ENCODE measurements at places on chromosomes 7 and 10.

GRCh38 chr7:148698007-148698396 is 701 bp upstream of the CUL1 start:
- no peak for DNase-seq

GRCh38 chr10:34941471-34942357 is 126.6 kb upstream of the PARD3 start:
- DNase-seq: peak; percentile 29

DNA sequence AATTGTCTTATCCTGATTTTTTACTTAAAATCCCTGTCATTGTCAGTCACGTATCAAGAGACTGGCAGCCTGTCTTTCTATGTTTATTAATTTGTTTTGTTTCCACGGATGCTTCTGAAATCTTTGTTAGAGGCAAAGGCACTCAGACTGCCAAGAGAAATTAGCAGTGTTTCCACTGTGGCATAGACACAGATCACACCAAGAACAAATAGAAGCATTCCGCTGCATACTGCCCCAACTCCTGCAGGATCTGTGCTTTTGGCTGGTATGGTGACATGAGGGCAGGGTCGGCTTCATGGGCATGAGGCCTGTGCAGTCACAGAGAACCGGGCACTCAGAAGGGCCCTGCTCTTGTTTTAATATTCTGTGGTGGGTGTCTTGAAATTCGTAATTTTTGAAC is 18.4 kb downstream of the CLDN12 start:
- no peak for DNase-seq

GRCh38 chr7:78420001-78420400 is 621.4 kb downstream of the PHTF2 start:
- no peak for DNase-seq

DNA sequence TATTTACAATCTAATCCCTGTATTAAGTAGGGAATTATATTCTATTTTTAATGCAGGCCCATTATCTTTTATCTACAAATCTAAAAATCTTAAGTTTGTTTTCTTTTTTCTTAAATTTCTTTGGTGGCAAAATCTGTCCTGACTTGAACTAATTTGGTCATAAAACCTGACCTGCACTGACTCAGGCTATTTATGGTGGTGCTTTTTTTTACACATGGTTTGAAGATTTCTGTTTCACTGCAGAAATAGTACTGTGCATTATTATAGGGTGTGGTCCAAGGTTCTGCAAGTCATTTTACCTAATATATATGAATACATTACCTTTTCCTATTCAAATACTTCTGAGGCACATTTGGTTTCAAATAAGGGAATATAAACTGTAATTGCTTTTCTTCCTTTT is 137.0 kb downstream of the CD36 start:
- DNase-seq: no peak

DNA sequence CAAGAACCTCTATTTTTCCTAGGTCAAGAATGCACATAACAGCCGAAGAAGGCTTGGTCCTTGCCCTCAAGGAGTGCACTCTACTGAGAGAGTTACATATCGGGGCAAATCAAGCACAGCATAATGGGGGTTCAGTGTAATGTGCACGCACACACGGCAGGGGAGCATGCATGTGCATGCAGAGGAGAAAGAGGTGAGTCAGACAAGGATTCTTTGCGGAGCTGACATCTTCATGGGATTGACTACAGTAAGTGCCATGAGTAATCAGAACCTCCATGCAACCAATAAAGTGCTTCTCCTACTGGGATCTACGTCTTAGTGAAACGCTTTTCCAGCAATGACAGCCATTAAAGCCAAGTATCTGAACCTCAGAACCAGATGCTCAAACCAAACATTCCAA is 123.6 kb downstream of the RNF216 start:
- no peak for DNase-seq

DNA sequence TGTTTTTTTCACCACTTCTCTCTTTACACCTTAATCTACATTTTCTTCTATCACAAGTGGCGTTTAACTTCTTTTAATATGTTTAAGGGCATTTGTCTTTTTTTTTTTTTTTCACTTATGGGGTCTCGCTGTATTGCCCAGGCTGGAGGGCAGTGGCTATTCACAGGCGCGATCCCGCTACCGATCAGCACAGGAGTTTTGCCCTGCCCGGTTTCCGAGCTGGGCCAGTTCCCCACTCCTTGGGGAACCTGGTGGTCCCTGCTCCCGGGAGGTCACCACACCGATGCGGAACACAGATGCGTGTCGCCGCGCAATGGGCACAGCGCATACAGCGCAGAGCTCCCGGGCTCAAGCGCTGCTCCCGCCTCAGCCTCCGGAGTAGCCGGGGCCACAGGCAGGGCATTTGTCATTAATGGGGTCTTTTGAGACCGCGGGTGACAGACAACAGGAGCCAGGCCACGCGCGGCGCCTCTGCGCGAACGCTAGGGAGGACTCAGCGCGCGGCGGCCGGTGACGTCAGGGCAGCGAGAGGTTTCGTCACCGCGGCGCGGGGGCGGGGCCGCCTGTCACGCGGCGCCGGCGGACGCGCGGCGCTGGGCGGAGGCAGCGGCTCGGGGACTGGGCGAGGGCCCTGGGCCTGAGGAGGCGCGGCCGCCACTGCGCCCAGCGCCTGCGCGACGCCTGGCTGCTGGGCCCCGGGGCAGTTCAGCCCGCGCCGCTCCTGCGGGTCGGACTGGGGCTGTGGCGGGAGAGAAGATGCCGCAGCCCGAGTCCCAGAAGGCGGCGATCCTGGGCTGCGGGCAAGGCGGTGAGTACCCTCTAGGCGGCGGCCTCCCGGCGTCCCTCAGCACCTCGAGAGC is at the start of gene GALNT11:
GALNT11 (plus strand) TSS at position 598 of the 860 bp plus-strand sequence. CDS start 68,554 bp downstream, outside the sequence.
- DNase-seq: peak; percentile 59

- no peak for DNase-seq
These were observed 59.3 kb downstream of the C10orf105 start for GRCh38 chr10:71660313-71660712.
